GM12864 (cell line): ENCODE measurements at places on chromosomes 6 and 20.

DNA sequence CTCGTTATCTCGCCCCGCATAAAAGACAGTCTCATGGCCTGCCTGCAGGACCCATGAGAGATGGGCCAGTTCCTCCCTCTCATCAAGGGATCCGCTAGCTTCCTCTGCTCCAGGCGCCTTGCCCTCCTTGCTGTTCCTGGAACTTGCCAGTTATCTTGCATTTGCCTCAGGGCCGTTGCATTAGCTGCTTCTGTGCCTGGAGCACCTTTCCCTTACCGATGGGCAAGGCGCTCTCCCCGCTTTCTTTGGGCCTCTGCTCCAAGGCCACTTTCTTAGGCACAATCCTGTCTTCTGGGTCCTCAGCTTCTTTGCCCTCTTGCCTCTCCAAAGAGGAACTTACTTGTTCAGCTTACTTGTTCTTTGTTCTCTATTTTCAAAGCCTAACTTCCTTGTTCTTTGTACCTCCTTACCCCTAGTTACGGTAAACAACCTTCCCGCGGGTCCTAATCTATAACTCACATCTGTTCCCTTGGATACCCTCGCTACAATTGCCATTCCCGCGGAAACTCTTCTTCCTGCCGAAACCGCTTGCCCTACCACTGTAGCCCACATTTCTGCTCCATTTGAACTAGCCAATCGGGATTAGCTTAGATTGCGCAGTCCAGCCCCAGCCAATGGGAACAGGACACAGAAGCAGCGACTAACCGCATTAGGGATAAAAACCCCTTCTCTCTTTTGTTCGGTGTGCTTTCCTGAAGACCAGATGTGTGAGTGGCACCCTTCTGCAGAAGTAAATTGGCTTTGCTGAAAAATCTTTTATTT is 887 bp upstream of the NSFL1C start:
- no peak for DNase-seq

DNA sequence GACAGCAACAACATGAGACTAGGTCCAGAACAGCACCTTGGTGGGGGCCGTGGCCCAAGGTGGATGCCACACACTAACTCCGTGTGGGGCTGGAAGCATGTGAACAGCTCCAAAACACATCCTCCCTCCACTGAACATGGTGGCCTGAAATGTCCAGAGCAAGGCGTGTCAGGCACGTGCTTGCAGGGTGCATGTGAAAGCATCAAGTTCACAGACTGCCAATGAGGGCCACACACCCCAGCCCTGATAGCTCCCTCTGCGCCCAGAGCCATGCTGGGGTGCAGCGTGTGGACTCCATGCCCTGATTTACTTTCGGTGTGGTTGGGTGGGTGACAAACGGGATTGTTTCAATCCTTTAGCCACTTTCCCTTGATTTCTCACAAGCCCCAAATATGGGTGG is 20.1 kb upstream of the RPP40 start:
- DNase-seq = no peak

- no peak for DNase-seq
These were observed 130.9 kb upstream of the DEFB112 start for GRCh38 chr6:50180646-50181045.

DNA sequence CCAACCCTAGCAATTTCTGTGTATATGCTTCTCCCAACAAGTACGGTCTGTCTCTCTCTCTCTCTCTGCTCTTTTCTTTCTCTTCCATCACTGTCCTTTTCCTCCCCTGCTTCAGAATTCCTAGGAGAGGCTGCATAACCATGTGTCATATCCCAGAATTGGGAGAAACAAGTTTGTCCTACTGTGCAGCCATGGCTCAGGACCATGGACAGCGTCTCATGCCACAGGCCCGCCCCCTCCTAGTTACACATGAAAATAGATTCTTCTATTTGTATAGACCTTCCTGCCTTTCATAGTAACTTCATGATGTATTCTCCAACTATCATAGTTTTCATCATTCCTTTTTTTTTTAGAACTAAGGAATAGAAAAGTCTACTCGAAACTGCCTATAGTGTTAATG is 98.0 kb downstream of the FNDC1 start:
- DNase-seq = no peak

GRCh38 chr6:147711476-147711875 is 203.0 kb downstream of the SAMD5 start:
- DNase-seq = no peak

DNA sequence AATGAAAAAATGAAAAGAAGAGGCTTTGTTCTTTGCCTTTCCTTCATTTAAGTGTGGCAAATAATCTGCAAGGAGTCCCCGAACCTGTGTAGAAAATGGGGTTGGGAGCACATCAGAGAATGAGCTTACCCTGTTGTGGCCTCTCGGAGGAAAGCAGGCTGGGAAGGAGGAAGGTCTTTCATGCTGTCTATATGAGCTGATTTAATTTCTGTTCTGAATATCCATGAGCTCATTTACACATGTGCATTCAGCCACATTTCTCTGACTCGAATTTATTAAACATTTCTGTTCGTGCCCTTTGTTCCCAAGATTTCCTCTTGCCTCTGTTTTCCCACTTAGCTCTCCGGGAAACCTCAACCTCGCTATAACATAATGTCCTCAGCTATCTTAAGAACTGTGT is 584.4 kb upstream of the CDH4 start:
- DNase-seq = no peak

GRCh38 chr6:112223070-112223861 is 31.1 kb downstream of the LAMA4 start:
- no peak for DNase-seq

DNA sequence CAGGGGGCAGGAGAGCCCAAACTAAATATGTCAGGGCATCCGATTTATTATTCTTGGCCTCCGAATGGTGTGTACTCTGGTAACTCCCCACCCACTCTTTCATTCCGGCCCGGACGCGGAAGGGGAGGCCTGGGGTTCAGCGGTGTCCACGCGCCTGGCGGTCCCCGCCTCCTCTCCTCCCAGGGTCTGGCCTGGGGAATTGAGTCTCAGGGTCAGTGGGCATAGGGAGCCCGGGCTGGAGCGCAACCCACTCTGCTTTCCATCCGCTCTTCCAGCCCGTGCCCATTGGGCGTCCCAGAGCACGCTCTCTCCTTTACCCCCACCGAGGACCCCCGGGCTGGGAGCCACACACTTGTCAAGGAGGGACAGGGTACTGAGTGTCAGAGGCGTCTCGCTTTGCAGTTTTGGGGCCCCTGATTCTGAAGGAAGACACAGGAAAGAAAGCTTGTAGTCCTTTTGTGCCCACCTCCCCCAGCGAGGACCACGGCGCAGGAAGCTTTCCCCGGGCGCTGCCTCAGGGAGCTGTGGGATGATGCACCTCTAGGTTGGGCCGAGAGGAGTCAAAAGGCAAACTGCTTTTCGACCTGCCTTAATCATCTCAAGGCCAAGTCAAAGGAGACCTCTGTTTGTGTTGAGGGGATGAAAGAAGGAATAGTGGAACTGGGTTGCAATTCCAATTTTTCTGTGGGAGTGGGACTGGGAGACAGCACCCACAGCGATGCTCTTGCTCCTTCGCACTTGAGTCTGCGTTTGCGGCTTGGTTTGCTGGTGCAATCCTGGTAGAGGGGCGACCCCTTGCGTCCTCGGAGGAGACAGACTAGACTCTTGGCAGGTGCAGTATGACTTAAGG is 2.5 kb downstream of the RSPO3 start:
- peak; percentile 49 for DNase-seq

DNA sequence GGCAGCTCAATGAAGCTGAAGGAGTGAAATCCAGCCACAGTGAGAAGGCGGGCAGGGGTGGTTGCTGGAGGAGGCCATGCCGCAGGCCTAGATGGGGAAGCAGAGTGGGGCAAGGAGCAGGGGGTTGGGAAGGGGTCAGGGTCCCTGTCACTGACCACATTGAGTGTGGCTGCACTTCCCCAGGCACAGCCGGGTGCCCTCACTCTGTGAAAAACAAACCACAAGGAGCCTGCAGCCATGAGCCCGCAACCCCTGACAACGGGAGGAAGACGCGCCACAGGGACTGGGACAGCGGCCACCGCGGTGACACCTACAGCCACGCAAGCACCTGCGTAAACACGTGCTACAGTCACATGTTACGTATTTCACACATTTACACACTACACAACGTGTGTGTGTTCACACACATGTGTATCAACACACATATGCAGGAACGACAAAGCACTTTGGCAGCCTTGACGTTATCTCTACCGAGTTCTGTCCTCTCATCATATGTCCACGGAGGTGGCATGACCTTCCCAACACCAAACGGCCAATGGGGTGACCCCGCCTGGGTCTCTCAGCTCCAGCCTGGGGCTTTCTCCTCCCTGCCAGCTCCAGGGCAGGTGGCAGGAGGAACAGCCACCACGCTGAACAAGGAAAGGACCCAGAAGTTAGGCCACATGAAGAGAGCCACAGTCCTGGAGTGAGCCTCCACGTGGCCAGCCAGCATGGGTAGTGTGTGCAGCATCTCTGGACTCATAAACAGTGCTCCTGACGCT is 137.6 kb upstream of the RPS6KA2 start:
- DNase-seq = no peak

GRCh38 chr6:106448000-106448426 is 87.5 kb downstream of the CRYBG1 start:
- peak; percentile 37 for DNase-seq

- no peak for DNase-seq
These were observed 25.5 kb downstream of the C20orf173 start for GRCh38 chr20:35503841-35504561.

GRCh38 chr20:9021216-9021615 is 47.7 kb upstream of the PLCB4 start:
- DNase-seq = no peak

DNA sequence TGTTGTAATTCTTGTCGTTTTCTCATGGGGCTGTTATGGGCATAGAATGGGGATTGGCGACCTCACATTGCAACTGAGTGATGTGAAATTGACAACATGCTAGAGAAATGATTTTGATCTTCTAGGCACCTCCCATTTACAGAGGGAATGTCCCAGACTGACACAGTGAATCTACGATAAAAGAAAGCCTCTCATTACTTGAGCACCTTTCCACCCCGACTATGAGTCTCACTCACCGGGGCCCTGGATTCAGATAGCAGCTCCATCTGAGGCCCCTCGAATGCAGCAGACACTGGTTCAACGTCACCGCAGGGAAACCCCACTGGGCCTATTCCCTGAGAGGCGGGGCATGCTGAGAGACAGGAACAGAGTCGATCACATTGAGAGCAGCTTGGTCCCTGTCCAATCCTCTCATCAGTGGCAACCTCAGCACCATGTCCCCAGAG is 49.1 kb downstream of the NFATC2 start:
- DNase-seq = no peak

DNA sequence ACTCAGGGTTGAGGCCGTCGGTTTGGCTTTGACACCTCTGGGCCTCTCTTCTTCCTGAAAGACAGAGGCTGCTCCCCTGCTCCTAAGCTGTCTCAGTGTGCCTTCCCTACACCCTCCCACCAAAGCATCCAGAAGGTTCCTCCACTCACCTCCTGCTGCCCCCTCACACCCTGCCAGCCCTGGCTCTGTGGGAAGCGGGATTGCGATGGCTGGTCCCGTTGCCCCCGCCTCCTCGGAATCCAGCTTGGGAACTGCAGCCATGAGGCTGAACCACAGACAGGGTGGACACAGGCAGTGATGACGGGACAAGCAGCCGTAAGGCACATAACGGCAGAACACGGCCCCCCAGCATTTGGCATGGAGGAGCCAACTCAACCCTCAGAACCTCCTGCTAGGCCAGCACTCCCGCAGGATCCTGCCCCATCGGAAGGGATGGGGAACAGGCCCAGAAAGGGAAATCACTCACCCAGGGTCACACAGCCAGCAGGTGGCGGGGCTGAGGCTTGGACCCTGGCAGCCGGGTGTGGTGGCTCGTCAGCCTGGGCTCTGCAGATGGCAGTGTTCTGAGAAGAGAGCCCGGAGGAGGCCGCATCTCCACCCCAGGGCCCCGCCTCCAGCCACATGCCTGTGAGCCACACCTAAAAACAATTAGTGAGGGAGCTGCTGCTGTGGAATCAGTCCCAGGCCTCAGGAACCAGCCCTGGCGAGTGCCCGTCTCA is 139.6 kb downstream of the PHACTR3 start:
- no peak for DNase-seq

DNA sequence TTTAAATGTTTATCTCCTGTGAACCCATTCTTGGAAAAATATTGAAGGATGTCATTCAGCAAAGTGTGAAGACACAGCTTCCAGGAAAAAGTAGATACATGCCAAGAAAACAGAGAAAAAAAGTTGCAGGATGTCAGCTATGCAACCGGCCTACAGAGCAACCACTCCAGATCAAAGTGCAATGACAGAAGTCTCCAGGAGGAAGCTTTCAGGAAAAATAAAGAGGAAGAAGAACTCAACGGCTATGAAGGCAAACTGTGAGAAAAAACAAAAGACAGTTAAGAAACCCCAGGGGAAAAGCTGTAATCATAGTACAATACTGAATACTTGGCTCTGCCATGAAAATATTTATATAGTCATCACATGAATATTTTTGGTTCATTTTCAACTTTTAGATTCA is 30.6 kb downstream of the REPS1 start:
- DNase-seq = no peak

GRCh38 chr6:19699932-19700331 is 137.2 kb upstream of the ID4 start:
- DNase-seq = no peak

- DNase-seq = no peak
These were observed 62.1 kb upstream of the RAB32 start for GRCh38 chr6:146481527-146481926.

GRCh38 chr20:11581271-11581670 is 336.4 kb upstream of the BTBD3 start:
- DNase-seq = no peak

DNA sequence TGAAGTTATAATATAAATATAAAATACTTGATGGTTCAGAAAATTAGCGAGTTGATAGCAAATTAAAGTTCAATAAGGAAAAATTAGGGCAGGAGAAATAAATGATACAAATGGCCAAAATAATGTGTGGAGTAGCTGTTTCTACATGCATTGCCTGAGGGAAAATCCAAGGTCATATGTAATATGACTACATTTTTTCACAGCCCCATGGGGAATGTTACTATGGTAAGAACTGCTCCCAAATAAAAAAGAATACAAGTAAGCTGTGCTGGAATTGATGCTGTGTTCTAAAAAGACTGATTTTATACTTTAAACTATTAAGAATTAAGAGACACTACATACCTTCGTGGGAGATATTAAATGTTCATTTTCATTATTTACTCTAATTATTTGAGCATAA is 34.1 kb downstream of the MEI4 start:
- DNase-seq = no peak

GRCh38 chr20:17985388-17986018 is 16.7 kb downstream of the MGME1 start:
- DNase-seq = no peak

DNA sequence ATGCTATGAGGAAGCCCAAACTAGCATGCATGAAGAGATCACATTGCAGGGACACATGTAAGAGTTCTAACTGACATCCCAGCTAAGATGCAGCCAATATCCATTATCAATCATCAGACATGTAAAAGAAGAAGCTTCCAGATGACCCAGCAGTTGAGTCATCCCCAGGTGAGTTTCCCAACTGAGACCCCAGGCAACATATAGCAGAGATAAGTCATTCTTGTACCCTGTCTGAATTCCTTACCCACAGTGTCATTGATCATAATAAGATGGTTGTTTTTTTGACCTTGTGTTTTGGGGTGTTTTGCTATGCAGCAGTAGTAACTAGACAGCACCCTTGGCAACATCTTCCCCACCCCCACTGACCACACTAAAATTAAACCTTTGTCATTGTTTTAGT is 18.9 kb downstream of the SIRPD start:
- no peak for DNase-seq

- DNase-seq = no peak
These were observed 57.3 kb downstream of the PTPRA start for GRCh38 chr20:2930538-2930937.

GRCh38 chr6:54860739-54861138 is 14.2 kb downstream of the FAM83B start:
- no peak for DNase-seq

GRCh38 chr6:28336284-28337120 is 554 bp upstream of the ZSCAN31 start:
- peak; percentile 42 for DNase-seq
